ENCODE measurements at places on chromosomes 5 and 9.

DNA sequence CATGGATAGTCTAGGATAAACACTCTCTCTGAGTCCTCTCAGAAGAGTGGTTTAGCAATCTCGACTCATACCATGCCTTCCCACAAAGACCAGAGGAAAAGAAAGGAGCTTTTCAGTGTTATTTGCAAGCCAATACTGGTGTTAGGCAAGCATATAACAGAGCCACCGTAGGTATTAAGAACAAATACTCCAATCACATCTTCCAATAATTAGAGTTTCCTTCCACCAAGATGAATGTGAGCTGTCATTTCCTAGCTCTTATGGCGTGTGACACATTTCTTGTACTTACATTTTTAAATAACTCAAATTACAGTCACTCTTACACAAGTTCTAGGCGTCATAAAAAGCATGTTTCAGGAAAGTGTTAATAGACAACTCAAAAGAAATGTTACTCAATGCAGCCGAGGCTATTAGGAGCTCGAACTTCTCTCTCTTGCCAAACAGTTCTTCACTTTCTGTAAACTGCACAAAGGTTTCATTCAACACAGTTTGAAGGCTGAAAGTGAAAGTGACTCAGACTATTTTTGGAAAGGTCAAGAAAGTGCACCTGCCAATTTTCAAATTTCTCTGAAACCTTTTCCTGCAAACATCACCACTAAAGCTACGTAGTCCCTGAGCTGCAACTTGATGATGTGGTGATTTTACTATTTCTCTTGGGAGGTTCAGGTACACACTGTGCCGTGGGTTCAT is 153.8 kb downstream of the AUH start:
- no peak for DNase-seq

- DNase-seq = no peak
Measured at GRCh38 chr5:125411744-125412560, 665.5 kb upstream of the ZNF608 start.

DNA sequence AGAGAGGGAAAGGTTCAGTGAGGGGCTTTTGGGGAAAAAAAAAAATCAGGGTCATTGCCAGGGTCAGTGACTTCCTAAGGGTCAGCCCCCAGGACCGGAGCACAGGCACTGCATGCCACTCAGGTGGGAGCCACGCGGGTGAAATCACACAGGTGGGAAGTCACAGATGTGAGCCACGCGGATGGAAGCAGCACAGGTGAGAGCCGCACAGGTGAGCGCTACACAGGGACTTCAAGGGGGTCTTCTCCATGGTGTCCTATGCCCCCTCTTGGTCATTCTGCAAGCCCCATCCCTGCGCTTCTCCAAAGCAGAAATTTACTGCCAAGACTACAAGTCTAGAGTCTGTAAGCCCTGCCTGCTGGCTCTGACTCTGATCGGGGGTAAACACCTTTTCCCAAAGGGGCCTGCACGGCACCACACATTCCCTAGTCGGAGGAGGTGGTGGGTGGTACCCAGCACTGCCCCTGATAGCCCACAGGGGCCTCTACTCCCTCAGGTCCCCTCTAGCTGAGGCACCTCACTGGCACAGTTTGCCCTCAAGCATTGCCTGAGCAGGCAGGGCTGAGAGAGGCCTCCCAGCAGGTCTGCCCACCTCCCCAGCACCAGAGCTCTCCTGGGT is 18.3 kb upstream of the OBP2B start:
- no peak for DNase-seq

DNA sequence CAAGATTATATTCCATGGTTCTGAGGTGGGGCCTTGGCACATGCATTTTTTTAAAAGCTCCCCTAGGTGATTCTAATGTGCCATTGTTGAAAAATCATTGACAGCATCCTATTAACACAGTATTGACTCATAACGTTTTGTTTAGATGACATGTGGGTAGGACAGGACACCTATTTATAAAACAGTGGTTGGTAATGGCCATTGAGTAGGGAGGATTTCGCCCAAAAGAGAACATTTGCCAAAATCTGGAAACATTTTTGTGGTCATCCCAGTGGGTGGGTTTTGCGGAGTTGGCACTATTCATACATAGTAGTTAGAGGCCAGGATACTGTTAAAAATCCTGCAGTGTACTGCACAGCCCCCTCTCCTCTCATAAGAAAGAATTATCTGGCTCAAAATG is 6.4 kb upstream of the CHD1 start:
- DNase-seq = no peak

- DNase-seq = no peak
Measured at GRCh38 chr5:33242277-33242676, 198.5 kb upstream of the TARS1 start.

DNA sequence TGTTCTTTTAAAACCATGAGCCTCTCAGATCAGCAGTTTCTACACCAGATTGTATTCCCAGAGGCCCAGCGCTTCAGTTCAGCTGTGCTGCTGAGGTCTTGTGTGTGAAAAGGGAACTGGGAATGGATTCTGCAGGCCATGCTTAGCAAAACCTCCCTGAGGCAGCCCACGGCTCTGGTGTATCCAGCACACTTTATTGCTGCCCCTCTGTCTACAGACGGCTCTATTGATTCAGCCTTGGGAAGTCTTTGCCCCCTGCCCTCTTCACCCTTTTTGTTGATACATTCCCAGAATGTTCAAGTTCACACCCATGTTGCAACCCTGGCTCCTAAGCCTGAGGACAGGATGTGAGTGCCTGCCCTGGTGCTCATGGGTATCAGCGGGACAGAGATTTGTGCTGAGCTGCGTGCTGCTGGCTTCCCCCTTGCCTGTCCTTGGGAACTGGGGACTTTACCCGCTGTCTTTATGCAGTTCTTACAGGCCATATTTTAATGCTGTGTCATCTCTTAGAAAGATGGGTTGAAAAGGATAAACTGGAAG is 37.3 kb downstream of the ARHGAP26 start:
- no peak for DNase-seq

GRCh38 chr5:93721071-93721470 is 20.3 kb downstream of the POU5F2 start:
- DNase-seq = no peak

DNA sequence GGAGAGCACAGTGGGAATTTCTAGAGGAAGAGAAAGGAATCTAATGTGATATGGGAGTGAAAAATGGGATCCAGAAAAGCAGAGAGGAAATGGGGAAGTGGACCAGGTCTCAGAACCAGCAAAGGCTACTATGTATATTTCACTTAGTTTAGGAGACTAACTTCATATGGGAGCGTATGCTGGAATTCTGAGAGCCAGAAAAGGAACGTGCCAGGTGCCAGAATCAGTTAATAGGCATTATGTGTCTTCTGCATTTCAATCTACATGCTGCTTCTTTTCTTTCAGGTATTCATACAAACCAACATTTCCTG is 28.5 kb upstream of the IFNA14 start:
- no peak for DNase-seq

- DNase-seq = no peak
Measured at GRCh38 chr5:76367623-76368371, 35.3 kb upstream of the IQGAP2 start.

- no peak for DNase-seq
Measured at GRCh38 chr9:86605303-86605702, 251.1 kb upstream of the TUT7 start.

DNA sequence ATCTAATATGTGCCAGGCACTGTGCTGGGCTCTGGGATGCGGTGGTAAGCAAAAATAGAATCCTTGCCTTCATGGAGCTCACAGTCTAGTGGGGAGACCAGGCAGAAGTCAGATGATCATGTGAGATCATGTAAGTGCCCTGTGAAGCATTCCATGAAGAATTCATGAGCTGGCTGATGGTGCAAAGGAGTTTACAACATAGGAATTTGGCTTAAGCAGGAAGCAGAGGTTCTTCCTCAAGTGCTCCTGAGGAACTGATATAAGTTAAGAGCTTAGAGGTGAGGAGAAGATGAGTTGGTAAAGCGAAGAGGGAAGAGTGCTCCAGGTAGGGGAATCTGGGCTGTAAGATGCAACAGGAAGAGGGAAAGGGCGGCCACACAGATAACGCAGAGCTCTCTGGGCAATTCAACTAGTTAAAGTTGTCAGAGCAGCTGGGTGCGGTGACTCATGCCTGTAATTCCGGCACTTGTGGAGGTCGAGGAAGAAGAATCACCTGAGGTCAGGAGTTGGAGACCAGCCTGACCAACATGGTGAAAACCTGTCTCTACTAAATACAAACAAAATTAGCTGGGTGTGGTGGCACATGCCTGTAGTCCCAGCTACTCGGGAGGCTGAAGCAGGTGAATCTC is 78.5 kb upstream of the SPATA31D4 start:
- DNase-seq = no peak

DNA sequence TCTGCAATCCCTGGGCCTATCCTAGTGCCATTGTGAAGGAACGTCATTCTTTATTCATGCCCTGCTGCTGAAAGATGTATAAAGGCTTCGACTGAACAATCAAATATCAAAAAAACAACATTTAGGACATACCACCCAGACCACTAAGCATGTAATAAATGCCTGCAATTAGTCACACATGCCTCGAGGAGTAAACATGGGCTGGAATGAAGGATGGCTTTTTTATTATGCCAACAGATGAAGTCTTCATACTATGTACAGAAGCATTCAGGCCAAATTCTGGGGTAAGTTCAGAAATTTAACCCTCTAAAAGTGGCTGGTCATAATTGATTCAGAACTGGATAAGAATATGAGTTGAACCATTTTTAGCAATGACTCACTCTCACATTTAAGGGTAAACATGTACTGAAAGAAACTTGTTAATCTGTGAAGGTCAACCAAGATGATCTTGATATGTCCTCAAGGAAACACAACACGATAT is 38.1 kb downstream of the FAM240B start:
- DNase-seq = no peak

Measured in stimulated activated CD8-positive, alpha-beta memory T cell treated with anti-CD3 and anti-CD28 coated beads, Interleukin-4, amount 100 ng/mL, for 4 hours (primary cell).